CD8-positive, alpha-beta memory T cell (primary cell): ENCODE measurements at places on chromosomes 1 and 21.

GRCh38 chr21:45455674-45456583, 51.0 kb downstream of the COL18A1 start:
- peak; percentile 26 for DNase-seq

DNA sequence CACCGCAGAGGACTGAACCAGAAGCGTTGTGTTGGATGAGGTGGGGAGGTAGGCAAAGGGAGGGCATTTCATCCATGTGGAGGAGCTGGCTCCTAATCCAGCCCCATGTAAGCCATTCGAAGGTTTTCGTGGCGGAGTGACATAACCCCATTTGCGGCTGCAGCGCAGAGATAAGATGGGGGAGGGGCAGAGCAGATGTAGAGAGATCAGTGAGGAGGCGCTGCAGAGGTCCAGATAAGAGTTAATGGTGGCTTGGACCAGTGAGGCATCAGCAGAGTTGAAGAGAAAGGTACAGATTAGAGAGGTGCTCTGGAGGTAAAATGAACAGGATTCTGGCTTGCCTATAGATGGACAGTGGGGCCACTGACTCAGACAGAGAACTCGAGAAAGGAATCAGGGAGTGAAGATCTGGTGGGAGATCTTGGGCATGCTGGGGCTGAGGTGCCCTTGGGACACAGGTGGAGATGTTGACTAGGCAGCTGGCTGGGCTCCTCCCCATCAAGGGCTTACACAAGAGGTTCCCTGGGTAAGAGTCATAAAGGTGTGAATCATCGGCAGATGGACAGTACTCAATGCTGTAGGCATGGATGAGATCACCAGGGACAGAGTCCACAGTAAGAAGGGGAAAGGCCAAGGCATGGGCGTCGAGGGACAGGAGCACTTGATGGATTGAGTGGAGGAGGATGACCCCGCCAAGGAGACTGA, 7.8 kb upstream of the PTPRF start:
- DNase-seq = no peak

GRCh38 chr1:193706766-193707165, 520.4 kb upstream of the B3GALT2 start:
- no peak for DNase-seq

GRCh38 chr1:21379571-21379970, 60.4 kb upstream of the NBPF3 start:
- DNase-seq = no peak

DNA sequence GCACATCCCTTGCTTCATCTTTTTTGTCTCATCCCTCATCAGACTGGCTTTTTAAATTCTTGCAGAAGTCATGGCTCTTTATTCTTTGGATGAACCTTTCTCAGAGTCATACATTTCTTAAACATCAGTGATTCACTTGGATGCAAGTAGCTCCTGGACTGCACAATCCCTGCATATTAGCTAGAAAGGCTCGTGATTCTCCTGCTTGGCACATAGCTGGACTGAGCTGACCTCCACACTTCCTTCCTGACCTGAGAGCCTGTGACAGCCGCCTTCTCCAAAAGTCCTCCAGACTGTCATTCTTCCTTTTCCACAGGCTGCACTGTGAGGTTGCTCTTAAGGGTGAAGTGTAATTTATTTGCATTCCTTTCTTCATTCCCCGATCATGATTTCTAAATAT, 109.4 kb downstream of the RGL1 start:
- DNase-seq = no peak

DNA sequence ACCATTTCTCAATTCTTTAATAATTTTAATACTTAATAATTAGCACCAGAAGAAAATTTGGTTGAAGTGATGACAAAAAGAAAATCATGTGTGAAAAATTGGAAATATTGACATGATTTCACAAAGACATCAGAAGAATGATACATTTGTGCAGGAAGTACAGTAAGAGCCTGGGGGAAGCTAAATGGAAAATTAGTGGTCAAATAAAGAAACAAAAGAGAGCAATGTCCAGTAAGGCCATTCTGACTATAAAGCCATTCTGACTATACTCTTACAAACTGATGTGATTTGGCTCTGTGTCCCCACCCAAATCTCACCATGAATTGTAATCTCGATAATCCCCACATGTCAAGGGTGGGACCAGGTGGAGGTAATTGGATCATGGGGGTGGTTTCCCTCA, 48.6 kb upstream of the KCNE1 start:
- no peak for DNase-seq

- no peak for DNase-seq
These were observed 746.5 kb downstream of the USP25 start for GRCh38 chr21:16476056-16476825.

DNA sequence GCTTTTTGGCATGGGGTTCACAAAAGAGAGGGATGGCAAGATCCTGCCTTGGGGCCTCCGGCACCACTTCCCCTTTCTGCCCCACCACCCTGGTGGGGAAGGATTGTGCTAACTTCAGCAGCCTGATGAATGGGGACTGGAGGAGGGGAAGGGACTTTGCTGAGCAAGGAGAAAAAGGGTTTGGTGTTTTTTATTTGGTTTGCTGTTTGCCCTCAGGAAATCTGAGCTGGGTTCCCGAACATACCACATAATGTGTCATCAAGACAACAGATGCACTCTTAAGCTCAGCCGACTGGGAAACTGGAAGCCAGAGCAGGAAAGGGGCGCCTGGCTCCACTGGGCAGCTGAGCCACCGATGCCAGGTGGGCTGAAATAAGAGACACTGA, 19.8 kb downstream of the OLFML2B start:
- DNase-seq = no peak

DNA sequence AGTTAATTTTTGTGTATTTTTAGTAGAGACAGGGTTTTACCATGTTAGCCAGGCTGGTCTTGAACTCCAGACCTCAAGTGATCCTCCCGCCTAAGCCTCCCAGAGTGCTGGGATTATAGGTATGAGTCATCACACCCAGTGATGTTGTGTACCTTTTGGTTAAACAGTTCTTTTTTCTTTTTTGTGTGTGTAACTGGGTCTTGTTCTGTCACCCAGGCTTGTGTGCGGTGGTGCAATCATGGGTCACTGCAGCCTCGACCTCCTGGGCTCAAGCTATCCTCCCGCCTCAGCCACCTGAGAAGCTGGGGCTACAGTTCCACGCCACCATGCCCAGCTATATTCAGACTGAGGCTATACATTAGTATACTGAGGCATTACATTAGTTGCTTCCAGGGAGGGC, 37.8 kb downstream of the GABPB2 start:
- DNase-seq = no peak

- no peak for DNase-seq
These were observed 107.5 kb downstream of the SPAG17 start for GRCh38 chr1:118077331-118078045.

DNA sequence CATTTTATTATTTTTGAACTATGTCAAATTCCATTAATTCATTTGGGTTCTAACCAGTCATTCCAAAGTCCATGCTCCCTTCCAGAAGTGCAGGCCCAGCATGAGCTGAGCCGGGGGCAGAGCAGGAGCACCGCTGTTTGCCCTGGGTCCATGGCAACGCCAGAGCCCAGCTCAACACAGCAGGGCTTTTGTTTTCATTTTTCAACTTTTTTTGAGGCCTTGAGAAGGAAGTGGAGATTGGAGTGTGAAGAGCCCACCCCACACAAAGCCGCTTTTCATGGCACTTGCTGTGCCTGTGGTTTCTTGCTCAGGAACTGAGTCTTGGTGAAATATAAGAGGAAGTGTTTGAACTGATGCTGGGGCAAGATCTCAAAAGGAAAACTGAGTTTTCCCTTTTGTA, 13.2 kb upstream of the PRMT2 start:
- DNase-seq = peak; percentile 79

DNA sequence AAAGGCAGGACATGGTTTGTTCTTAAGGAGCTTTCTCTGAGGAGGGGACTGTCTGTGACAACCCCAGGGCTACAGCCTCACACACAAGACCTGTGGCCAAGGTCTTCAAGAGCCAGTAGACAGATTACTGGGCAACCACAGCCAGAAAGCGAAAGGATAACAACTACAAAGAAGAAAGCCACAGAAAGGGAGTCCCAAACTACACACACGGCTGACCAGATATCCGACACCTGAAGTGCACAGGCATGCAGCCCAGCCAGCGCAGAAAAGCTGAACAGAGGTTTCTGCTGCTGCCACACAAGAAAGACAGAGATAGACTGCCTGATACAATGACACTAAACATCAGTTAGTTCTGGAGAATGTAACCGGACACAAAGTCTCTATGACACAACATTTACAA, 21.4 kb upstream of the NADK start:
- DNase-seq = no peak

DNA sequence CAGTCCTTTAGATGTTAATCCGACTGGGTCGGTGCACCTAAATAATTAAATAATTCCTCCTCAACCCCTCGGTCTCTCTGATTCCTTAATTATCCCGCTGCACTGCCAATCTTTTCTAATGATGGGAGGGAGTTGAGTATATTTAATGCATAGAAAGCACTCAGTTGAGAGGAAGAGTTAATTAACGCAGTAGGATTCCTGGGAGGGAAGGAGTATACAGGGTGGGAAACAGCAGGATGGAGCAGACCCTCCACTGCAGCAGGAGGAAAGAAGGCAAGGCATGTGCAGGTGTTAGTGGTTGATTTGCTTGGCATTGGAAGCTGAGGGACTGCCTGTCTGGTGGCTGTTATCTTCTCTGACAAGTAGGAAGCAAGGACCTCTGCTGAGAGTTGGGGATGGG, 9.9 kb upstream of the REN start:
- DNase-seq = no peak

- DNase-seq = no peak
These were observed 5.8 kb downstream of the OLIG1 start for GRCh38 chr21:33075596-33076195.

DNA sequence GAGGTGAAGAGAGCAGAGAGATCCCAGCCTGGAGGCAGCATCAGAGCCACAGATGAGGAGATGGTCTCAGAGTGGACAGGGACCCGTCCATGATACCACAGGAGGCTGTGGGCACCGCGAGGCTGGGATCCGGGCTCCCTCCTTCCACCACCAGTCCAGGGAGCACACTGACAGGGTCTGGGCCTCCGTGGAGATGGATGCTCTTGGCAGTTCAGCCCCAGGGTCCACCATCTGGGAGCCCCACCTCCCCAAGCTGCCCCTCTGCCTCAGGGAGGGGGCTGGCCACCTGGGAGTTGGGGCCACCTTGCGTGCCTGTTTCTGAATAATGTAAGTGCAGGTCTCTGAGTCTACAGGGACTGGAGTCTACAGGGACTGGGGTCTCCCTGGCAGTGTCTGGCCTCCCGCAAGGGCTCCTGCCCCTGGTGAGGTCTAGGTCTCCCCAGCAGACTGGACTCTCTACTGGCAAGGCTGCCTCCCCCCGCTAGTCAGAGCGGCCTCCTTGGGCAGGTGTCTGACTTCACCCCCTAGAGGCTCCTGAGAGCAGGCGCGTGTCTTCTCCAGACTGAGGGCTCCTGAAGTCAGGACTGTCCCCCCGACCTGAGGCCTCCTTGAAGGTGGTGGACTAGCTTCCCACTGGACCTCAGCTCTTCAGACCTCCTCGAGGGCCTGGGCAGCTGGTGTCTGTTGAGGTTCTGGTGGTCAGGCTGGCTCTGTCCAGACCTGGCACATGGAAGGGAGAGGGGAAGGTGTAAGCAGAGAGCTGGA, 218.5 kb downstream of the PTPRU start:
- DNase-seq = no peak

DNA sequence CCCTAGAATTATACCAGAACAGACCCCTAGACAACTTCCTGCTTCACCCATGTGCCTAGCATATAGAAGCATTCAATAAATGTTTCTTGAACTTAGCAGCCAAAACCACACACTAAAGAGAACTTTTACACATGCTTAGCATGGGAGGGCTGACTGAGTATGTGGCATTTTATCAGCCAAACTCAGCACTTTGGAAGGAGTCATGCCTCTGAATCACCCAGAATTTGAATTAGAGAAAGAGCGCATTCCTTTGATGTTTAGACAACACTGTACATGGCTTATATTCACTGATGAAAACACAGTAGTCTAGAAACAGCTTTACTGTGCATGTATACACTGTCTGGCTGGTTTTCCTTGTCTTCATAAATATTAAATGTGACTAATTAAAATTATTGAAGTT, 26.1 kb downstream of the SPAG17 start:
- no peak for DNase-seq

- peak; percentile 70 for DNase-seq
These were observed 8.8 kb upstream of the FGR start for GRCh38 chr1:27643600-27644368.
